NCI-H774 (cell line): ENCODE measurements at places on chromosomes 13 and 19.
A peak's percentile ranks its signal among the peaks of the same experiment; 100 is the strongest.

- DNase-seq, result no peak
These were observed 326.1 kb upstream of the TSHZ3 start for GRCh38 chr19:31675193-31675913.

- no peak for DNase-seq
These were observed 2.8 kb upstream of the KCNN1 start for GRCh38 chr19:17963936-17964691.

GRCh38 chr13:43484432-43485225 is 302.1 kb downstream of the ENOX1 start:
- no peak for DNase-seq

- no peak for DNase-seq
These were observed 1.6 kb downstream of the RNASEH2B start for GRCh38 chr13:50911081-50911631.

- peak; percentile 16 for DNase-seq
These were observed 12.9 kb downstream of the NOVA2 start for GRCh38 chr19:45960595-45961235.
